Muscle of leg (tissue), 16 donors: ENCODE measurements at places on chromosomes 16 and 17.

DNA sequence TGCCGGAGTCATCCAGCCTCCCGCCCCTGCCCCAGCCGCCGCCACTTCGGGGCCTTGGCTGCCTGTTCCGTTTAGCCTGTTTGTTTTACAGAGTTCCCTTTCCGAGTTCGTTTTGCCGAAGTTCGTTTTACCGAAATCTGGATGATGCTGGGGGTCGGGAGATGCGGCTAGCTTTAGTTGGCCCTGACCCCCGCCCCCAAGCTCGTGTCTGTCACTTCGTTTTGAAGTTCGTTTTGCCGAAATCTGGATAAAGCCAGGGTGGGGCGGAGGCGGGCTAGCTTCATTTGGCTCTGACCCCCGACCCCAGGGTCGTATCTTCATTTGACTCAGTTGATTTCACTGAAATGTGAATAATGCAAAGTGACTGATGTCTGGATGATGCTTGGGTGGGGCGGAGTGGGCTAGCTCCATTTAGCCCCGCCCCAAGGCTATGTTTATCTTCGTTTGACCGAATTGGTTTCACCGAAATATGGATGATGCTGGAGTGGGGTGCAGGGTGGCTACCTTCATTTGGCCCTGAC is 591 bp downstream of the PSMD7 start:
- peak overlapping the region; percentile 65 for H3K4me3 ChIP-seq
- H3K4me1 ChIP-seq, result peaks cover 13% of the 10 kb centered on the region
- DNase-seq, result peak; percentile 35
- H3K27me3 ChIP-seq, result no peaks in the 10 kb centered on the region

DNA sequence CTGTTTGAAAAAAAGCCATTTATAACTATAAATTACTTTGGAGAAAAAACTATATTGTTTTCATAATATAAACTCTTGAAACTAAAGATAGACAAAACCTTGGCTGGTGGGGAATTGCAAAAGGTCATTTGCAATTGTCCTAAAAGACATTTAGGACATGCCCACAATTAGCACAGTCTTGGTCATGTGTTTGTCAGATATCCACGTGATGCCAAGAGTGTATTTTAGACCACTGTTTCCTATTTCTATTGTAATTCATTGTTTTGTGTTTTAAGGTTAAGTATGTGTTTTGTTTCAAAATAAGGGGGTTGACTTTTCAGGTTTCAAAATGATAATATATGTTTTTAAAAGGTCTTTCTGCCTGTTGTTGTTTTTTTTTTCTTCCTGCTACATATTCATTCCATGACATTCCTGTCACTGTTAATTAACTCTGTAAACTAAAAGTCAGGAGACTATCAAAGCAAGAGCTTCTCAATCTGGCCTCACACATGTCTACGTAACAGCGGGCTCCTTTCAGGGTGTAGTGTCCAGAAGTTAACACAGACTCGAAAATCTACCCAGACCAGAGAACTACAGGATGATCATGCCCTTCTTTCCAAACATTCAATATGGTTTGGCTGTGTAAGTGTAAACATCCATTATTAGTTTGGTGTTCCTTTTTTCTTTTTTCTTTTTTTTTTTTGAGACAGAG is 58.7 kb downstream of the COG7 start:
- no peak for DNase-seq
- H3K27ac ChIP-seq, result no peak overlapping the region
- no peaks in the 10 kb centered on the region for H3K27me3 ChIP-seq
- no peak overlapping the region for H3K4me3 ChIP-seq
- H3K4me1 ChIP-seq, result peaks cover 31% of the 10 kb centered on the region
- H3K36me3 ChIP-seq, result peaks cover 61% of the 10 kb centered on the region

- H3K4me1 ChIP-seq, result peaks cover 13% of the 10 kb centered on the region
- H3K27ac ChIP-seq, result no peak overlapping the region
- no peak overlapping the region for H3K4me3 ChIP-seq
- no peak for DNase-seq
Measured at GRCh38 chr17:27354491-27355081, 60.7 kb downstream of the WSB1 start.

DNA sequence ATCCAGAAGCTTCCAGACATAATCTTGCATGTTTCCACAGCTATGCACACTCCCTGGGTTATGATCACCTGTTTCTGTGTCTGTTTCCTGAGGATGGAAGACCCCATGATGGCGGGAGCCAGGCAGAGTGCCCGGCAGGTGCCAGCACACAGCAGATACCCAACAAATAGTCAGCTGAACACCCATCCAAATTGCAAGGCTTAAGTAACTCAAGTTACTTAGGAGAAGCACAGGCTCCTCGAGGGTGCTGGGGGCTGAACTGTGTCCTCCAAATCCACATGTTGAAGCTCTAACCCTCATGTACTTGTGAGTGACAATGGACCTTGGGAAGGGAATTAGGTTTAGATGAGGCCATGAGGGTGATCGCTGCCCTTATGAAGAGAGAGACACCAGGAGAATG is 79.5 kb upstream of the DOC2B start:
- peaks cover 5% of the 10 kb centered on the region for H3K36me3 ChIP-seq
- DNase-seq, result no peak
- H3K4me3 ChIP-seq, result no peak overlapping the region
- peak overlapping the region; percentile 78 for H3K27ac ChIP-seq
- peaks cover 2% of the 10 kb centered on the region for H3K27me3 ChIP-seq

GRCh38 chr16:85645021-85645589 is 32.0 kb downstream of the GSE1 start:
- H3K4me3 ChIP-seq, result no peak overlapping the region
- no peak overlapping the region for H3K27ac ChIP-seq

- H3K27ac ChIP-seq, result no peak overlapping the region
- H3K36me3 ChIP-seq, result no peaks in the 10 kb centered on the region
- peaks cover 13% of the 10 kb centered on the region for H3K4me1 ChIP-seq
Measured at GRCh38 chr17:76469991-76470739, 2.8 kb downstream of the AANAT start.
